ENCODE measurements at places on chromosomes 3 and 15.

- no peak for DNase-seq
These were observed 5.6 kb upstream of the TNIK start for GRCh38 chr3:171465763-171466162.

DNA sequence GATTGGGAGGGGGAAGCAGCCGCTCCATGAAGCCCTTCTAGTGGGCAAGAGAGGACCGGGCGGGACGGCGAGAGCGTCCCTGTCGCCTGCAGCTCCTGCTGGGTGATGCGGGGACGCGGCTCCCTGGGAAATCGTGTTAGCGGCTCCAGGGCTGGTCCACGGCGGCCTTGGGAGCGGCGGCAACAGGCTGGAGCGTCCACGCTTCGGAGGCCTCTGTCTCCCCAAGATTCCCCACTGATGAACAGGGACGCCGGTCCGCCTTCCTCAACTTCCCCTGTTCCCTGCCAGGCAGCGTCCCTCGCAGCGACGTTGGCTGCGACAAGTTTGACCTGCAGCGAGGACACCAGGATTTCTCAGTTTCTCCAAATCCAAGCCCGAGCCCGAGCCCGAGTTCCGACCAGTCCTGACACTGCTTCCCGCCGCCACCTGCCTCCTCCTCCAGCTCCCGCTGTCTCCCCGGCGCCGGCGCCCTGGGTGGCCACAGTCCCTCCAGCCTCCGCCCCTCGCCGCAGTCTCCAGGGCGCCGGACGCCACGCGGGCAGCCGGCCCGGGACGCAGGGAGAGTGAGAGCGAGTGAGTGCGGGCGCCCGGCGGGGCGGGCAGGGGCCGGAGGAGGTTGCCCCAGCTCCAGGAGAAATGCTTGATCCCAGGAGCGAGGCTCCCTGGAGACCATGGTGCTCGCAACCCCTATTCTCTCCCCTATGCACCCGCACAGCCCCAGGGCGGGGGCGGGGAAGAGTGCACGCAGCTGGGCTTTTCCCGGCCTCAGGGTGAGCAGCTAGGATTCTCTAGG, 78.1 kb upstream of the RNF7 start:
- no peak for DNase-seq

- no peak for DNase-seq
These were observed 26.0 kb downstream of the UBE2E1 start for GRCh38 chr3:23831517-23832394.

GRCh38 chr3:48047841-48048464, 31.7 kb upstream of the MAP4 start:
- no peak for DNase-seq

DNA sequence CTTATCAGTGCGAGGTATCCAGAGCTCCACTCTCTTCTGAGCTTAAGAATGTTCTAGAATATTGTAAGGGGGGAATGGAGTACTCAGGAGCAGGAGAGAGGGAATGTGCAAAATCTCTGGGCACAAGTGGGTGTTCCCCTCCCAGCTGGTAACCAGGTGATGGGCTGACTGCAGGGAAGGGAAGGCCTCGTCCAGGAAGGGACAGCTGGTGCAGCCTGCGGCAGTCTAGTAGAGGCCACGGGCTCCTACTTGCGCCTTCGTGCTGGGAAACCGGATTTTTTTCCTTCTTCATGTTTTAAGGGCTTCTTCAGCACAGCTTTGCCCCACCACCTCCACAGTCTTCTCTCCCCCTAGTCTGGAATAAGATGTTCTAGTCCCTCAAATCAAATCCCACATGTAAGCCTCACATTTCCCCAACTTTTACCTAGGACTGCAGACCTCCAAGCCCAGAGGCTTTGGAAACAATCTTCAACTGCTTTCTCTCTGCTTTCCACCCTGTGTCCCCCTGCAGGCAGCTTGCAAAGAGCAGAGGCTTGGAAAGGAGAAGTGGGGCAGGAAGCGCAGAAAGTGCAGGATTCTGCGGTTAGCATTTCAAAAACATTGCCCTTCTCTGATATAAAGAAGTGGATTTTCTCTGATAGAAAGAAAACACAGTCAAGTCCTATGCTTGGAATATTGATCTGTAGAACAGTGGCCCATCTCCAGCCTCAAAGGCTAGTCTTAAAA, 11.9 kb upstream of the CGNL1 start:
- no peak for DNase-seq

GRCh38 chr3:126415661-126416591, 21.2 kb downstream of the CFAP100 start:
- no peak for DNase-seq

- DNase-seq = no peak
These were observed 2.4 kb downstream of the CMTM6 start for GRCh38 chr3:32500231-32500630.

DNA sequence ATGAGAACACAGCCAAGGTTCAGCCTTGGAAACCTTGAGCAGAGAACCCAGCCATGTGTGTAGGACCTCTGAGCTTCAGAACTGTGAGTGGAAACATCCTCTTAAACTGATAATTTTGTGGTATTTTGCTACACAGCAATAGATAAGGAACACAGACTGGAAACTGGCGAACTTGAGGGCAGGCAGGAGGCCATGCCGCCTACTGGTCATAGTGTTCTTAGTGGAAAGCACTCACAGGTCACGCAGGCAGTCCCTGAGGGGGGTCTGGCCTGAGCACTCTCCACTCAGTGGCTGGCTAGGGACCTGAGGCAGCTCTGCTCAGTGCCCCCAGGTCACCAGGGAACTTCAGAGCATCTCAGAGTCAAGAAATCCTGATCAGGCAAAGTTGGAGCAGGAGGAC, 9.7 kb upstream of the XIRP1 start:
- DNase-seq = no peak

GRCh38 chr15:96158938-96159337, 171.6 kb upstream of the NR2F2 start:
- no peak for DNase-seq

GRCh38 chr3:63945558-63946096, 33.4 kb upstream of the SCAANT1 start:
- DNase-seq = no peak

DNA sequence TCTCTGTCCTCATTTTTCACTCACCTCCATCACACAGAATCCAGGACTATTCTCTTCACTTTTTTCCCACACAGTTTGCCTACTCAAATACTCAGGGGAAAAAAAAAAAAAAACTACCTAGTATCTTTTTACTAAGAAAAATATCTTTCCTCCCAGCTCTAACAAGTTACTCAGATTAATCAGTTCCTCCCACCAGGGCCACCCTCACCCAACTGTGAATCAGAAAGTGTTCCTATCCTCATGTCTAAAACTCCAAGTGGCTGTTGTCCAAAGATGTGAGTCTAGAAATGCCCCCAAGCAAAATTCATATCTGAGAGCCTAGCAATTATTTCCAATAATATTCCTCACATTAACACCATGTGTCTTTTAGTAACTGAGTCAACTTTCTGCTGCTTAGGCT, 268.0 kb downstream of the ERC2 start:
- DNase-seq = no peak

- no peak for DNase-seq
These were observed 13.1 kb upstream of the SCN5A start for GRCh38 chr3:38662544-38662943.

GRCh38 chr3:19063936-19064335, 84.4 kb upstream of the KCNH8 start:
- no peak for DNase-seq

- DNase-seq = no peak
These were observed 1.7 kb downstream of the NCEH1 start for GRCh38 chr3:172708921-172709773.

DNA sequence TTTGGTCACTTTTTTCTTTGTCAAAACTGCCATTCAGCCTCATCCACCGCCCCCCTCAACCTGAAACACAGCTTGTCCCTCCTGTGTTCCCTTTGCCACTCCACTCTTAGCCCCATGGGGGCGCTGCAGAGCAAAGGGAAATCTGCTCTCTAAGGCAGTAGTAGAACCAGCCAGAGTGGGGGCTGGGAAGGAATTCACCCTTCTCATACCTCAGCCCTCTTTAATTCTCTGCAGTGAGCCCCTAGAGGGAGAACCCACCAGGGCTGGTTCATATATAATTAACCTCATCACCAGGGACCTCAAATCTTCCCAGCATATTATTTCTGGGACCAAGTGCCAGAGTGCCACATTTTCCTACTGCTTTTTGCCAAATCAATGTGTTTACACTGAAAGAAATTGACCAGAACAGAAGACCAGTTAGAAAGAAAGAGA, 2.8 kb upstream of the BCL6 start:
- DNase-seq = peak; percentile 91

DNA sequence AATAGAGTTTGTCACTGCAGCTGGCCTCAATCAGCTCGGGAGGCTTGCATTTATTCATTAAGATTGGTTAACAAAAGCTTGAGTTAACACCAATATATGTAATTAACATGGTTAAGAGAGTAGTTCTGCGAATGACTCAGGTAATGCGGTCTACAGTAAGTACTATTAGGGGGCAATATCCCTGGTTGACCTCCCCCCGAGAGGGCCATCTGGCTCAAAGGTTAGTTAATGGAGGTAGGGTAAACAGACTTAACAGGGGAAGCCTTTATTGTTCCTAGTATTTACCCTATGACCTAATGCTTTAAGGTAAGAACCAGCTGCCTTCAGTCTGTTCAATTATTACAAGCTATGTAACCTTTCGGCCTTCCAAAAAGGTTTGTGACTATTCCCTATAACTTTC, 403.3 kb upstream of the SGO1 start:
- DNase-seq = no peak

DNA sequence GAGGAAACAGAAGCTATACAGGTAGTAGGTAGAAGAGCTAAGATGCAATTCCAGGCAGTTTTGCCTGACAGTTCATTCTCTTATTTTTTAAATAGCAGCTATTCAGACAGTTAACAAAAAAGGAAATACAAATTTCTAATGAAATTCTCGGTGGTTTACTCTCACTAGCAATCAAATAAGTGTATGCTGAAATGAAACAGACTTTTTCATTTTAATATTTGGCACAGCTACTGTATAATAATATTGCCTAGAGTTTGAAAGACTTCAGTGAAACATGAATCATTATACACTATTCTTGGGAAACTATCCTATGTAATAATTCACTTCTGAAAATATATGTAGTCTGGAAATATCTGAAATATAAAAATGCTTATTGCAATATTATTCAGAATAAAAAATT, 463.2 kb upstream of the AGTR1 start:
- DNase-seq = no peak

DNA sequence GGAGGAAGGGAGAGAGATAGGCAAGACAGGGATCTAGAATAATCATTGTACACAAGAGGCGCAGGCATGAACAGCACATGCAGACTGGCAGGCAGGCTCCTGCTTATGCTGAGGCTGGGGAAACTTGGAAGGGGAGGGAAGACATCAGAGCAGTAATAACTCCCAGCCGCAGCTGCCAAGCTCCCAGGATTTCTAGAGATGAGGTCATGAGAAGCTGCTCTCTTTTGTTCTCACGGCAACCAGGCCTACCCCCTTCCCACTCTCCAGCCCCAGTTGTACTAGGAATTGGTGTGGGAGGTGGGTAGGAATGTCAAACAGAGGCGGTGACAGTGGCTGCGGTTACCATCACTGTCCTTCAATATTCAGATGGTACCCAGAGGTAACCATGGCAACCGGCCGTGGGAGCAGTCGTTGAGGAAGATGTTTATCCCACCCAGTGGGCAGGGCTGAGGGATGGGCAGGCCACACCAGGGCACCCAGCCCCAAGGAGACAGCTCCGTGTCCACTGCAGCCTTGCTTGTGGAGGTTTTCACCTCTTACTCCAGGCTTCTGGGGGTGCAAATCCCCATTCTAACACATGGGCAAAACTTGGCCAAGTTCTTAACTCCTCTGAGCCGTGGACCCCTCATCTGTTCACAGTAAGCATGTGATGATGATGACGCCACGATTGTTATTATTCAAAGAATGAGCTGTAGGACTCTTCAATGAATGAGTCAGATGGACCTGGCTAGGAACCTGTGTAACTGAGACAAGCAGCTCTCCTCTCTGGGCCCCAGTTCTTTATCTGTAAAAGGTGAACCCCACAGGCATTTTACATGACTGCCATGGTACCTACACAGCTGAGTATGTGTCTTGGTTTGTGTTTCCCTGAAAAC, 360.8 kb upstream of the PROK2 start:
- no peak for DNase-seq

- no peak for DNase-seq
These were observed 38.5 kb upstream of the MELTF start for GRCh38 chr3:197068077-197068476.

DNA sequence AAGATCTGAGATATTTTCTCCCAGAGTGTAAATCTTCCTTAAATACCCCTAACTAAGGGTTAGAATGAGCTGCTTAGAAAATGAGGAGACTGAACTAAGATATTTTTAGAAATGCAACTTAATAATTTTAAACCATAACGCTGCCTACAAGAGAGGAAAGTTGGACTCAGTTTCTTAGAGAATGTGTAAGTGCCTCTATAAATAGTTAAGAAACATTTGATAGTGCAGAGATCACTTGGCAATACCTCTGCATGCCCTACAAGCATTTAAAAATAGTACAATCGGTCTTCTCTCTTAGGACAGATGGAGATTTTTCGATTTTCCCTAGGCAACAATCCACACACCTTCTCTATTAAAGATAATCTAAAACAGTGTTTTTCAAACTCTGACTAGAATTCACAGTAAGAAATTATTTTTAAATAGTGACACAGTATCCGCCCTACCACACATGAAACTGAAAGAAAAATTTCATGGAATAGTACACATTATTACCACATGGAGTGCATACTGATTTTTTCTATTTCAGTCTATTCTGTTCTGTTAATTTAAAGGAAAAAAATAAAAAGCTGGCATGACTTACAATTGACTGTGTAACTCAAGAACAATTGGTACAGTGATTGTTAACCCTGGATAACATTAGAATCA, 83.2 kb downstream of the GADL1 start:
- DNase-seq = no peak

- DNase-seq = peak; percentile 15
These were observed 29.8 kb downstream of the ALS2CL start for GRCh38 chr3:46663591-46664135.

- DNase-seq = no peak
These were observed 23.9 kb upstream of the GRIP2 start for GRCh38 chr3:14563946-14564539.

DNA sequence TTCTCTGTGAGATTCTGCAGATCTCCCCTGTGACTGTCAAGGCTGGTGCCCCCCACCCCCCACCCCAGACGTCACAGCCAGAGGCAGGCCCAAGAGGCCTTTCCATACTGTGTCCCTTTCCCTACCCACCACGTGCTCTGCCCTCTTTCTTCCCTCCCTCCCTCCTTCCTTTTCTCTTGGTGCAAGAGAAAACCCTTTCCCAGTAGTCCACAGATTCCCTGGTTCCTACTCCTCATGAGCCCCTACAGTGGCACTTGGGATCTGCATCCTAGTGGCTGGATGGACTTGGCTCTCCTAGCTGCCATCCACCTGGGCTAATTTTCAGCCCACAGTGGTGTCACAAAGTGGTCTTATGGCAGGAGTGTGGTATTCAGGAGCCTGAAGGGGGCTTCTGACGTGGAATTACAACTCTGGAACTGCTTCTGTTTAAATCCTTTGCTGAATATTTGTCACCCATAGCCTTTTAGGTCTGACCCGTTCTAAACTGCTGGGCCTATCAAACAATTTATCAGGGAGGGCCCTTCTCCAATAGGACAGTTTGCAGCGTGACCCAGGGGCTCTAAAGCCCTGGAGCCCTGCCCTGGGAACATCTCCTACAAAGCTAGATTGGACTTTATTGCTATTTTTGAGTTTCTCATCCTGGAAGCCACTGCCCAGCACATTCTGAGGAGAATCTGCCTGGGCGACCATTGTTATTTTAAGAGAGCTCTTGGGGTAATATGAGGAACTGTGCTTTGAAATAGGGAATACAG, 35.3 kb downstream of the KLF13 start:
- no peak for DNase-seq

- no peak for DNase-seq
These were observed 172.2 kb downstream of the SLC9A9 start for GRCh38 chr3:143676021-143676420.

GRCh38 chr15:94070356-94071295, 160.7 kb upstream of the MCTP2 start:
- DNase-seq = no peak

Data from activated CD8-positive, alpha-beta memory T cell treated with anti-CD3 and anti-CD28 coated beads, Interleukin-2, amount 50 U/mL, for 4 hours (primary cell).